ENCODE measurements at places on chromosomes 13 and 19. TPM values are rescaled to one million over a fixed set of nuclear protein-coding genes. Genes with fewer than 3 reads are reported as not detected.
A peak's percentile ranks its signal among the peaks of the same experiment; 100 is the strongest.

- no peak for DNase-seq
Observed at GRCh38 chr19:11223200-11223599, 16.2 kb upstream of the ANGPTL8 start.

GRCh38 chr13:109804654-109805053 is 18.3 kb upstream of the IRS2 start:
- peak; percentile 11 for DNase-seq

DNA sequence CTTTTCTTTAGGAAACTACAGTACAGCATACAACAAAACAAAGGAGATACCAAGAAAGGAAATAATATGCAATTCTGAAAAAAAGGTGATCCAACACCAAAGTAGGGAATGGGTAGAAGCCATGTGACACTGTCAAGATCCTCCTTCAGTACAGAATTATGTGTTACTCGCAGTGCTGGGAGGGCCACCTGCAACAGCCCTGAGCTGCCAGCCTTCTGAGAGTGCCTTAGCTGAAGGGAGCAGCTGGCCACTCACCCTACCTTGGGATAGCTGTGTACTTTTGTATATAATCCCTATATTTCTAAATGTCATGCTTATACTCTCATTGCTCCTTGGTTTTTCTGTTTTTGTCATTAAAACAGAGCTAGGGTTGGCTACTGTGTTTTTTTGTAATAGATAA is 1518.2 kb upstream of the PCDH20 start:
- no peak for DNase-seq

DNA sequence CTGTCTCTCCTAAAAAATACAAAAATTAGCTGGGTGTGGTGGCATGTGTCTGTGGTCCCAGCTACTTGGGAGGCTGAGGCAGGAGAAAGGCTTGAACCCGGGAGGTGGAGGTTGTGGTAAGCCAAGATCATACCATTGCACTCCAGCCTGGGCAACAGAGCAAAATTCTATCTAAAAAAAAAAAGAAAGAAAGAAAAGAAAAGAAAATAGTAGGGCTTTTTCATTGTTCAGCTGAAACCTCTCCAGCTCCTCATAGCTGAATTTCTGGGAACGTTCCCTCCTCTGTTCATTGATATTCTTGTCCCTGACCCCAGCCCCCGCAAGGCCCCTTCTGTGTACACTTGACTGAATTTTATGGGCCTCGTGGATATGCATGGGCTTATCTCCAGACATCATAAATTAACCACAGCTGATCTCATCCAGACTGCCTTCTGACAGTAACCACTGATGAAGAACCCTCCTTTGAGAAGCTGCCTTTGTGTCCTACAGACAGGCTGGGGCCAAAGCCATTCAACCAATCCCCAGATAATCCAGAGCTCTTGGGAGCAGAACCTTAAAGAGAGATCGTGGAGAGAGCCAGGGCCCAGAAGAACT is at the start of gene ELSPBP1:
TSS of gene ELSPBP1 (plus strand) at position 424 of the 594 bp plus-strand sequence. CDS start 14,036 bp downstream, outside the sequence.
- no peak for DNase-seq

DNA sequence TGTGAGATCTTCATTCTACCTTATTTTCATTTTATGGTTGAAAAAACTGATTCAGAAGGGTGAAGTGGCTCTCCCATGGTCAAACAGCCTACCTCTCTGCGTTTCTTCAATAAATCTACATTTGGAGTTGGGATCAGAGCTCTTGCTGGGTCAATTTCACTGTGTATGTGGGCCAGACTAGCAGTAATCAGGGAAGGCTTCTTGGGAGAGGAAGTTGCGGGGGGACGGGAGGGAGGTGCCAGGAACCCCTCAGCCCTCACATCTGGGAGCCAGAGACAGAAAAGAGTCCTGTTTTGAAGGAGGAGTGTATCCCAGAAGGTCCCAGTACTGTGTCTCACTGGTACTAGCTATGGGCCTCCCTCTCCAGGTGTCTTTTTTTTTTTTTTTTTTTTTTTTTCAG is 934 bp downstream of the KXD1 start:
- peak; percentile 18 for DNase-seq

- DNase-seq = no peak
Observed at GRCh38 chr13:58883405-58883804, 1251.9 kb downstream of the PCDH17 start.

DNA sequence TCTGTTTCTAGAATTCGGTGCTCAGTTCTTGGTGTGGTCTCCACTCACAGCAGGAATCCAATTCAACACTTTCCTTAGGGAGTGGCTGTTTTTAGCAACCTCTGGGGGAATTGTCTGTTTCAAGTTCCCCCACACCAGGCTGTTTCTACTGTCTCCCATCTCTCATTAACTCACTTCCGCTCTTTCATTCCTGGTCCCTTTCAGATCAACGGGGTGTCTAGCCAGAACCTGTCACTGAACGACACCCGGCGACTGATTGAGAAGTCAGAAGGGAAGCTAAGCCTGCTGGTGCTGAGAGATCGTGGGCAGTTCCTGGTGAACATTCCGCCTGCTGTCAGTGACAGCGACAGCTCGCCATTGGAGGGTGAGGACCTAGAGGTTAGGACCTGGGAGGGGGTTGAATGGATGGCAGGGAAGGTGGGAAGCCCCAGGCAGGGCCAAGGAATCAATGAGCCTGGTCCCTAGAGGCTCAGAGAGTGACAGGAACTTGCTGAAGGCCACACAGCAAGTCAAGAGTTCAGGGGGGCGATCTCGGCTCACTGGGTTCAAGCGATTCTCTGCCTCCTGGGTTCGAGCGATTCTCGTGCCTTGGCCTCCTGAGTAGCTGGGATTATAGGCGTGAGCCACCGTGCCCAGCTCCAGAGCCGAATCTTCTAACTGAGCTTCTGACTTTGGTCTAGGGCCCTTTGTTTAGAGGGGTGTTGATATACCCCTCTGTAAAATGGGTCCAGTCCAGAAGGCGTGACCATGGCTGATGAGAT is 25.5 kb downstream of the TJP3 start:
- no peak for DNase-seq

DNA sequence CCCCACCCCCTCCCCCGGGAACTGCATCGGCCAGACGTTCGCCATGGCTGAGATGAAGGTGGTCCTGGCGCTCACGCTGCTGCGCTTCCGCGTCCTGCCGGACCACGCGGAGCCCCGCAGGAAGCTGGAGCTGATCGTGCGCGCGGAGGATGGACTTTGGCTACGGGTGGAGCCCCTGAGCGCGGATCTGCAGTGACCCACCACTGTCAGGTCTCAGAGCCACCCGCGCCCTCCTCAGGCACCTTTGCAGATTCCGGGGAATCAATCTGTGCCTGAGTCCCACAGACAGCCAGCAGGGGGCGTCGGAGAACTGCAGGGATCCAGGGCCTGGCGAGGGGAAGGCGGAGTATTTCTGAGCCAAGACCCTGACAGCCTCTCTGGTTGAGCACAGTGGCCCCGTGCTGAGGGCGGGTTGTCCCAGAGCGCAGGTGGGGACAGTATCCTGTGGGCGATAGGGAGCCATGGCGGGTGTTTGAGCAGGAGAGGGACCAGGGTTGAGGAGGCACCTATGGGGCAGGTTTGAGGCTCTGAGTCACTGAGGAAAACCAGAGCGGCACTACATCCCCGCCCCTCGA is 30.4 kb upstream of the CYP4F8 start:
- peak; percentile 69 for DNase-seq

DNA sequence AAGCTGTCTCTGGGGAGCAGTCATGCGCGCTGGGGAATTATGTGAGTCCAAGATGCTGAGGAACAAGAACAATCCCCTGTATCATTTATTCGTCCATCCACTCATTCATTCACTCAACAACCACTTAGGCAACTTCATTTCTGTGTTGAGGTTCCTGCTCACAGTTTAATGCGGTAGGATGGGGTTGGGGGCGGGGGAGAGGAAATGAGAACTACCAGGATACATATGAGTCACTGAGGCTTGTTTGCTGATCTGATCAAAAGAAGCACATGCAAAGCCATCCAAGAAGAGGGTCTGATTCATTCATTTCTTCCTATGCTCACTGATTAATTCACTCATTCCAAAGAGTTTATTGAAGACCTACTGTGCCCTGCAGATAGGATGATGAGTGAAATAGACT is 20.9 kb downstream of the ZNF536 start:
- peak; percentile 48 for DNase-seq

DNA sequence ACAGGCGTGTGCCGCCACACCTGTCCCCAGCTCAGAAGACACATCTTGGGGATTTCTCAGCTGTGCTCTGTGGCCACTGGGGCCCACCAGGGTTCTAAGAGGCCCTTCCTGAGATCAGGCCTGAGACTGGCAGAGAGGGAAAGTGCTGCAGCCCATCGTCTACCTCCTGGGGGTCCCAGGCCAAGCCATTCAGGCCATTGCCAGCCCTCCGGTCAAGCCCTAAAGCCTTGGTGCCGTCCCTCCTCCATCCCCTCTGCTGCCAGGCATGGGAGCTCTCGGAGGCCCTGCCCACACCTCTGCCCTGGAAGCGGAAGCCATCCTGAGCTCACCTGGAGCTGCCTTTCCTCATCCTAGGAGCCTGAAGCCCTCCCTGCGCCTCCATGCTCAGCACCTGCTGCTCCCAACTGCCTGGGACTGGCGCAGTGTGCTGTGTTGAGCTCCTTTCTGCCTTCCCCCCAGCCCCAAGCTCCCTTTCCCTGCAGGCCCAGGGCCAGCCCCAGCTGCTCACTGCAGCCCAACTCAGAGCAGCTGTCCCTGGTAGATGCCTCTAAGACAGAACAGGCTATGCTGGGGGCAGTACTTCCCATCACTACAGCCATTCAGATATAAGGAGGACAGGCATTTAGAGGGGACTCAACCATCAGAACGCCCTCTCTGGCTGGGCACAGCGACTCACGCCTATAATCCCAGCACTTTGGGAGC is 2.9 kb downstream of the SLC7A9 start:
- DNase-seq = no peak

DNA sequence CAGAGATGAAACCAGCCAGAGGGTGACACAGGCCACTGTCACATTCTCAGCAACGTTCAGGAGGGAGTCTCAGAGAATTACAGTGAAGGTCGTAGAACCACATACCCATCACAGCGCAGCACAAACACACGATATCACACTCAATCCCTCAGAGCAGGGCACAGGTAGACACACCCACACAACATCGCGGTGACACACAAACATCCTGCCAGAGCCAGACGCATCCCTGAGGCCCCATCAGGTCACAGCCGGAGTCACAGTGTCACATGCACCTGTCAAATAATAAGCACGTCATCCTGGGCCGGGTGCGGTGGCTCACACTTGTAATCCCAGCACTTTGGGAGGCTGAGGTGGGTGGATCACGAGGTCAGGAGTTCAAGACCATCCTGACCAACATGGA is 17.5 kb downstream of the ELAVL3 start:
- no peak for DNase-seq

GRCh38 chr13:98461486-98462240 is 115.2 kb downstream of the STK24 start:
- DNase-seq = no peak

GRCh38 chr19:45908956-45909355 is 5.6 kb downstream of the NANOS2 start:
- peak; percentile 64 for DNase-seq

GRCh38 chr13:54016542-54016941 is 987.9 kb downstream of the OLFM4 start:
- DNase-seq = no peak

- DNase-seq = no peak
Observed at GRCh38 chr19:38512277-38512676, 78.8 kb downstream of the RYR1 start.

- no peak for DNase-seq
Observed at GRCh38 chr13:95533545-95534160, 18.9 kb upstream of the CLDN10 start.

DNA sequence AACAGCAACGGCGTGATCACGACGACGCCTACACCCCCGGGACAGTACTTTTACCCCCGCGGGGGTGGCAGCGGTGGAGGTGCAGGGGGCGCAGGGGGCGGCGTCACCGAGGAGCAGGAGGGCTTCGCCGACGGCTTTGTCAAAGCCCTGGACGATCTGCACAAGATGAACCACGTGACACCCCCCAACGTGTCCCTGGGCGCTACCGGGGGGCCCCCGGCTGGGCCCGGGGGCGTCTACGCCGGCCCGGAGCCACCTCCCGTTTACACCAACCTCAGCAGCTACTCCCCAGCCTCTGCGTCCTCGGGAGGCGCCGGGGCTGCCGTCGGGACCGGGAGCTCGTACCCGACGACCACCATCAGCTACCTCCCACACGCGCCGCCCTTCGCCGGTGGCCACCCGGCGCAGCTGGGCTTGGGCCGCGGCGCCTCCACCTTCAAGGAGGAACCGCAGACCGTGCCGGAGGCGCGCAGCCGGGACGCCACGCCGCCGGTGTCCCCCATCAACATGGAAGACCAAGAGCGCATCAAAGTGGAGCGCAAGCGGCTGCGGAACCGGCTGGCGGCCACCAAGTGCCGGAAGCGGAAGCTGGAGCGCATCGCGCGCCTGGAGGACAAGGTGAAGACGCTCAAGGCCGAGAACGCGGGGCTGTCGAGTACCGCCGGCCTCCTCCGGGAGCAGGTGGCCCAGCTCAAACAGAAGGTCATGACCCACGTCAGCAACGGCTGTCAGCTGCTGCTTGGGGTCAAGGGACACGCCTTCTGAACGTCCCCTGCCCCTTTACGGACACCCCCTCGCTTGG is 966 bp downstream of the JUNB start:
- peak; percentile 77 for DNase-seq

Gene ZNF28
- 12.9 TPM for total RNA-seq

Gene CNN1
- 44.5 TPM for total RNA-seq

Gene ACER1
- total RNA-seq = 0.22 TPM

Gene KCNN4
- 13.7 TPM for total RNA-seq

Gene MBD3L3
- total RNA-seq = not detected

Measured in GM23248 (cell line).